WTC11 (cell line): ENCODE measurements at places on chromosomes 1 and 21.
A peak's percentile ranks its signal among the peaks of the same experiment; 100 is the strongest.

GRCh38 chr1:174324939-174325338 lies 122.8 kb upstream of the GPR52 start:
- peaks cover 6% of the 10 kb centered on the region; the same call in 1 of the 2 replicates for H3K27me3 ChIP-seq
- H3K36me3 ChIP-seq: peaks cover 57% of the 10 kb centered on the region
- no peak for DNase-seq
- no peaks in the 10 kb centered on the region for H3K4me1 ChIP-seq
- H3K4me3 ChIP-seq: no peak overlapping the region

DNA sequence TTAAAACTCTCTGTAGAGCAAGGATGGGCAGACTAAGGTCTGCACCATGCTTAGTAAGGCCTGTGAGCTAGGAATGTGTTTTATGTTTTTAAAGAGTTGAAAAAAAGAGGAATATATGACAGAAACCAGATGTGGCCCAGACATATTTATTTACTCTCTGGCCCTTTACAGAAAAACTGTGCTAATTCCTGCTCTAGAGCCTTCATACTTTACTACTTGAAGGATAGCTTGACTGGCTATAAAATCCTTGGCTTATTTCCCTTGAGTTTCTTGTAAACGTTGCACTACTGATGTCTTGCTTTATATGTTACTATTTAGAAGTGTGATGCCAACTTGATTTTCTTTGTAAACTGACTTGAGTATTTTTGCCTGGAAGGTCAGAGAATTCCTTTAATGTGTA lies 33.5 kb downstream of the CTBS start:
- DNase-seq: no peak
- no peaks in the 10 kb centered on the region for H3K4me1 ChIP-seq
- H3K27me3 ChIP-seq: no peaks in the 10 kb centered on the region
- no peaks in the 10 kb centered on the region for H3K36me3 ChIP-seq

- H3K4me3 ChIP-seq: no peak overlapping the region
- peaks cover 9% of the 10 kb centered on the region; the same call in 1 of the 2 replicates for H3K27me3 ChIP-seq
- H3K4me1 ChIP-seq: peaks cover 15% of the 10 kb centered on the region
- no peak overlapping the region for H3K27ac ChIP-seq
Observed at GRCh38 chr1:247173431-247173830, 1.6 kb upstream of the ZNF124 start.

DNA sequence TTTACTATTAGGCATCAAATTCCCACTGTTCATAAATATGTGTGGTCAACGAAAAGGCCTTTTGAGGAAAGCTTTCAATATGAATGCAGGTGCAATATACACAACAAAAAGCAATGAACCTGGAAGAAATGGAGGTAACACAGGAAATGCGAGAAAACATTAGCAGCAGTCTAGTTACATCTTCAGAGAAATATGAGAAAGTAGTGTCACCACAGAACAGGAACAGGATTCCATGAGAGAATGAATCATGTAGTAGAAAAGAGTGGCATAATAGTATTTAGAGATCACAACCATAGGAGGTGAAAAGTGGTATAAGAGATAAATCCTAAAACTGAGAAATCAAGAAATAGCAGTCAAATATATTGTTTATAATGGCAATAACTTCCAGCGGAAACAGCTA lies 103.7 kb downstream of the AK5 start:
- no peak for DNase-seq
- peaks cover 15% of the 10 kb centered on the region for H3K4me1 ChIP-seq
- peak overlapping the region; percentile 50; the same call in 1 of the 2 replicates for H3K27ac ChIP-seq
- no peaks in the 10 kb centered on the region for H3K36me3 ChIP-seq

DNA sequence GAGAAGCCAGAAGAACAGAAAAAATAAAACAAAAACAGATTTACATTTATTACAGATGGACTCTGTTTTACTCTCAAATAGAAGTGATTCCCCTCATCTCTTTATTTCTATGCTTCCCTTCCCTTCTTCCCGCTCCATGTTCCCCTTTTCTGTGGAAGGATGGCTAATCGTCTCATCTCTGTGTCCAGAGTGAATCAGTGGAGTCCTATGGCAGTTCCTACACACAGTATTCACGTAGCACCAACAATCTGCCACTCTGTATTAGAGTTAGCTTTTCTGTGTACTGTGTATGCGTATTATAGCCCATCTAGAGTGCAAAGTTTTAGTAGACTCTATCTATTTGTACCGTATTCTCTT lies 6.8 kb upstream of the ERO1B start:
- peaks cover 17% of the 10 kb centered on the region for H3K4me1 ChIP-seq
- no peak overlapping the region for H3K4me3 ChIP-seq
- H3K27ac ChIP-seq: no peak overlapping the region
- DNase-seq: no peak

- H3K36me3 ChIP-seq: no peaks in the 10 kb centered on the region
- peaks cover 4% of the 10 kb centered on the region for H3K4me1 ChIP-seq
- no peak overlapping the region for H3K27ac ChIP-seq
- peaks cover 4% of the 10 kb centered on the region; the same call in 1 of the 2 replicates for H3K27me3 ChIP-seq
- DNase-seq: no peak
- no peak overlapping the region for H3K4me3 ChIP-seq
Observed at GRCh38 chr1:177053648-177054047, 110.9 kb downstream of the ASTN1 start.

DNA sequence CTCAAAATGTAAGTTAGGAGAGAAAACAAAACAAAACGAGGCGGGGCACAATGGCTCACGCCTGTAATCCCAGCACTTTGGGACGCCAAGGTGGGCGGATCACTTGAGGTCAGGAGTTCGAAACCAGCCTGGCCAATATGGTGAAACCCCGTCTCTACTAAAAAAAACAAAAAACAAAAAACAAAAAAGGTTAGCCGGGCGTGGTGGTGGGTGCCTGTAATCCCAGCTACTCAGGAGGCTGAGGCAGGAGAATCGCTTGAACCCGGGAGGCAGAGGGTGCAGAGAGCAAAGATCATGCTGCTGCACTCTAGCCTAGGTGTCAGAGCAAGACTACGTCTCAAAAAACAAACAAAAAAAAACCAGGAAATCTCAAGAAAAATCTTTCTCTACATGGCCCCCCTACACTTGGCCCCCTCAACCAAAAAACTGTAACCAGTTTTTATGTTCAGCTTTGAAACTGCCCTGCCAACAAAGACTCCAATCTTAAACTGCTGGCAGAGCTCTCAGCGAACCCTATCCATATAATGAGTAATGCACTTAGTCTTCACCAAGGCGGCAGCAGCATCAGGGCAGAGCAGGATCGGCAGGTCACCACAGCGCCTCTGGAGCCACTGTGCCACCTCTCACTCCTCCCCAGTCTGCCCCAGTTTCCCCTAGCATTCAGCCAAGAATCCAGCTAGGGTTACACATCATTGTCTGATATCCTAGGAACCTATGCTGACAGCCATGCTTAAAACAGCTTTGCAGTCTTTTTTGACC lies 71.7 kb downstream of the JAK1 start:
- no peak overlapping the region for H3K27ac ChIP-seq
- H3K27me3 ChIP-seq: no peaks in the 10 kb centered on the region
- H3K4me1 ChIP-seq: peaks cover 68% of the 10 kb centered on the region
- H3K36me3 ChIP-seq: no peaks in the 10 kb centered on the region
- DNase-seq: no peak
- H3K4me3 ChIP-seq: no peak overlapping the region

DNA sequence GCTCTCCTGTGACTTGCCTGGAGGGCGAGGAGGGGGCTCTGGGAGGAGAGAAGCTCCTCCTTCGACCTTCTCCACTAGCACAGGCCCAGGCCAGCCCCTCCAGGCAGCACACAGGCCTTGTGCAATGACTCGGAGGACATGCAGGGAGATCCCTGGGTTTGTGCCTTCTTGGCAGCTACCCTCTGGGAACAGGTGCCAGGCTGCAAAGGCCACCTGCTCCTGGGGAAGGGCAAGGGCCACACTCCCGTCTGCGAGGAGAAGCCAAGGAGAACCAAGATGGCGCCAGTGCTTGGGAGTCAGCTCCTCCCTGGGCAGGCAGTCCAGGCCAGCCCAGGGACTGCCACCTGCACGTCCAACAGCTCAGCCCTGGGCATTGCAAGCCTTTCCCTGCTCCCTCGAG lies 15.3 kb downstream of the CASZ1 start:
- no peak for DNase-seq
- H3K27ac ChIP-seq: no peak overlapping the region
- H3K36me3 ChIP-seq: no peaks in the 10 kb centered on the region
- no peaks in the 10 kb centered on the region for H3K27me3 ChIP-seq
- 0 out of 2 replicates have a peak, but pooled peaks cover 3% of the 10 kb centered on the region for H3K4me1 ChIP-seq

DNA sequence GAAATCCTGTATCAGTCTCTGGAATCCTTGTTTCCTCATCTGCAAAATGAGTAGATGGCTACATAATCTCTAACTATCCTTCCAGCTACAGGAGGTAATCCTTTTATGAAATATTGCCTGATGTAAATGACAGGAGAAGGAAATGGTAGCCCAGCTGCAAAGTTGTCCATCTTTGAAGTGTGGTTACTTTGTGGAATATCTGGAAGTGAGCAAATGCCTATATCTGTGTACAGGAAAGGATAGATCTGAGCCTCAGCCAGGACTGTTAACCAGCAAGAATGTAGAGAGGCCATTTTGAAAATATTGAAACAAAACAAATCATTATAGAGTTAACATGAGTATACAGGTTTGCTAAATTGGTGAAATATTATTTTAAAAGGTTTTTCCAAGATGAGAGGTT lies 74.8 kb upstream of the BMP8A start:
- no peak overlapping the region for H3K4me3 ChIP-seq
- no peak for DNase-seq
- no peak overlapping the region for H3K27ac ChIP-seq
- H3K27me3 ChIP-seq: no peaks in the 10 kb centered on the region

DNA sequence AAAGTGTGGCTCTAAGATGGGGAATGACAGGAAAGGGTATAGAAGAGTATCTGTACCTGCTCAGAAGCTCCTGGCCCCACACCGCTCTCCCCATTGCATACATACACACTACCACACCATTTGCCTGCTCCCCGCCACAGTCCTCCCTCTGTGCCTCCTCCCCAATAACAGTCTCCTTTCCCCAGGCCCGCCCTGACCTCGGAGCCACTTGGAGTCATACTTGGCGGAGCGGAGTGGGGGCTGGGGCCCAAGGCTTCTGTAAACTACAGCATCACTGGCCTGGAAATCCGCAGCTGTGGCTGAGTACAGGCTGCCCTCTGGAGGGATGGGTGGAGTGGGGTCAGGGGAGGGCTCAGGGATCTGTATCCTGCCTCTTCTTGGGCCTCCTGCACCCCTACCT lies 8.6 kb downstream of the SEMA6C start:
- peaks cover 23% of the 10 kb centered on the region for H3K27me3 ChIP-seq
- no peak overlapping the region for H3K4me3 ChIP-seq
- H3K4me1 ChIP-seq: peaks cover 4% of the 10 kb centered on the region
- peaks cover 17% of the 10 kb centered on the region for H3K36me3 ChIP-seq

GRCh38 chr1:19495799-19496526 lies 10.6 kb upstream of the CAPZB start:
- peaks cover 2% of the 10 kb centered on the region; the same call in 1 of the 2 replicates for H3K27me3 ChIP-seq
- 0 out of 2 replicates have a peak, but pooled peaks cover 3% of the 10 kb centered on the region for H3K4me1 ChIP-seq
- H3K4me3 ChIP-seq: no peak overlapping the region
- H3K27ac ChIP-seq: no peak overlapping the region

DNA sequence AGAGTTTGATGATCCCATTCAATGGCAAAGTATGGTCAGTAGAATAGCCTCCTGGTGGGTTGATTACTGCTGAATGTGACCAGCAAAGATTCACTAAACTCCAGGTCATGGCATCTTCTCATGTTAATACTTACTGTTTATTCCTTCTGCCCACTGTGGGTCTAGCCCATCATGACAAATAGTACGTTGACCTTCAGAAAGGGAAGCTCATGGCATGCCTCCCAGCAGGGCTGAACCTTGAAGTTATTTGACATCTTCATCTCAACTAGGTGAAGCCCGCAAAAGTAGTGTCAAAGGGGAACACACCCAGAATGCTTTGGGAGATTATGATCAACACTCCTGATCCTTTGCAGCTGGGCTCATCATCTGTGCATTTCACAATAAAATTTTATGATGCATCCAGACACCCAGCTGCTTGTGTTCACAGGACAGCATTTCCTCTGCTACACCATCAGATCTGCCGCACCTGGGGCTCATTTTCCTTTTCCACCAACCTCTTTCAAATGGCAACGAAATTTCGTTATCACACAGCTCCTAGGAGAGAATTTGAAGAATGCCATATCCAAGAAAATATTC lies 49.6 kb downstream of the HLX start:
- DNase-seq: no peak
- no peak overlapping the region for H3K27ac ChIP-seq
- no peaks in the 10 kb centered on the region for H3K27me3 ChIP-seq
- H3K4me1 ChIP-seq: peaks cover 7% of the 10 kb centered on the region

GRCh38 chr1:44606701-44607281 lies 67.5 kb downstream of the TMEM53 start:
- no peak overlapping the region for H3K27ac ChIP-seq
- H3K4me1 ChIP-seq: peaks cover 14% of the 10 kb centered on the region
- no peak overlapping the region for H3K4me3 ChIP-seq
- H3K36me3 ChIP-seq: no peaks in the 10 kb centered on the region
- no peak for DNase-seq

GRCh38 chr1:67957066-67957465 lies 93.4 kb downstream of the DIRAS3 start:
- no peak for DNase-seq
- H3K36me3 ChIP-seq: no peaks in the 10 kb centered on the region
- no peaks in the 10 kb centered on the region for H3K4me1 ChIP-seq
- no peaks in the 10 kb centered on the region for H3K27me3 ChIP-seq
- H3K4me3 ChIP-seq: no peak overlapping the region

DNA sequence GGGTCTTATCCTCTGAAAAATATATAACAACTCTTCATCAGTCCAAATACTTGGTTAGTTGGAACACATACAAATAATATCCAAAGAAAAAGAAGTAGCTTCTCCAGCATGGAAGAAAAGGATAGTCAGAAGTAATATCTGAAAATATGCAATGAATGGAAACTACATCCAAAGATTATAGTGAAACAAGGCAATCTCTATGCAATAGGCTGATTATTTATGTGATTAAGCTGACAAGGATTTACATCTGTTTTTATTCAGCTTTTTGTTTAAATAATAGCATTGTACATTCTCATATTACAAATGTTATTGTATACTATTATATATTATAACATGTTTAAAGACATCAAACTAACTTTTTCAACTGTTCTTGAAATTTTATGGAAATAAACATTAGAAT lies 15.3 kb upstream of the TGFBR3 start:
- H3K4me1 ChIP-seq: no peaks in the 10 kb centered on the region
- H3K4me3 ChIP-seq: no peak overlapping the region
- no peaks in the 10 kb centered on the region for H3K27me3 ChIP-seq
- H3K27ac ChIP-seq: no peak overlapping the region
